ENCODE measurements at places on chromosomes 13 and 19. TPM values are rescaled to one million over a fixed set of nuclear protein-coding genes. Genes with fewer than 3 reads are reported as not detected.

ONECUT3 gene
- not detected for total RNA-seq

PPM1N gene
- total RNA-seq, result 1.6 TPM

SBK3 gene
- not detected for total RNA-seq

- DNase-seq, result no peak
Measured at GRCh38 chr19:55228403-55229031, at the start of gene TMEM86B. Gene TMEM86B (minus strand): TSS chr19:55228763. CDS start chr19:55228741, 22 bp downstream.

DNA sequence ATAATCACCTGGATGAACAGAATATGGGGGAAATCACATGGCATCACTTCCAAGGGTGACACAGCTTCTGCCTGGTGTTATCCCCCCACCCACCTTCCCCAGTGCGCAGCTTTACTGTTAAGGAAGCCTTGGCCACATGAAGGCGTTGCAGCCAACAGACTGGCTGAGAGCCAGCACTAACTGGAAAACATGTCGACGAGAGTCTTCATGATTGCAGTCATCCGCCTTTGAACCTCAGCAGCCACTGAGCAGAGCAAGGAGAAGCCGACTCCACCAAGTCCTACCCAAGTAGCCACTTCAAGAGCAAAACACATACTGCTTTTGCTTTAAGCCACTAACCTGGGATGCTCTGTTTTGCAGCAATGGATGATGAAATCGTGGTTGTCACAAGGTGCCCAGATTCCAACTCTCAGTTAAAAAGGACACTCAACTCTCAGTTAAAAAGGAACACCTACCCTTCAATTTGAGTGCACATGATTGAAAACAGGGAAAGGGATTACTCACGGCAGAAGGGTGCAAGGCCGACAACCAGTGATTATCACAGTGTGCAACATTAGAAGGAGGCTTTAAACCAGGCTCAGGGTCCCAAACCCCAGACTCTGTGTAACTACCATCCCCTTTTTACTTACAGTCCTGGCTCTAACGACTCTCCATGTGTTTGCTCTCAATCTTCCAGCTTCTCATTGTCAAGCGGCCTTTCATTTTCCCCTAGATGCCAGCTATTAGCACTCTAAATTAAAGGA, 149.1 kb downstream of the KLF12 start:
- DNase-seq, result no peak

DNA sequence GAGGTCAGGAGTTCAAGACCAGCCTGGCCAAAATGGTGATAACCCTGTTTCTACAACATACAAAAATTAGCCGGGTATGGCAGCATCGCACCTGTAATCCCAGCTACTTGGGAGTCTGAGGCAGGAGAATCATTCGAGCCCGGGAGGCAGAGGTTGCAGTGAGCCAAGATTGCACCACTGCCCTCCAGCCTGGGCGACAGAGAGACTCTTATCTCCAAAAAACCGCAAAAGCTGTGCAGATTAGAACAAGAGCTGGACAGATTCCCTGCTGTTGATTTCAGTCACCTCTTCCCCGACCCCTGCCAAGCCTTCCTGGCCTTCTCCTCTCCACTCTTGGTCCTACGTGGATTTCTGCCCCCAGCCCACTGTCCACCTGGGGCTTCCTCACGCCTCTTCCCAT, 8.3 kb downstream of the CAMSAP3 start:
- no peak for DNase-seq

DPY19L3 gene
- 17.9 TPM for total RNA-seq

DNA sequence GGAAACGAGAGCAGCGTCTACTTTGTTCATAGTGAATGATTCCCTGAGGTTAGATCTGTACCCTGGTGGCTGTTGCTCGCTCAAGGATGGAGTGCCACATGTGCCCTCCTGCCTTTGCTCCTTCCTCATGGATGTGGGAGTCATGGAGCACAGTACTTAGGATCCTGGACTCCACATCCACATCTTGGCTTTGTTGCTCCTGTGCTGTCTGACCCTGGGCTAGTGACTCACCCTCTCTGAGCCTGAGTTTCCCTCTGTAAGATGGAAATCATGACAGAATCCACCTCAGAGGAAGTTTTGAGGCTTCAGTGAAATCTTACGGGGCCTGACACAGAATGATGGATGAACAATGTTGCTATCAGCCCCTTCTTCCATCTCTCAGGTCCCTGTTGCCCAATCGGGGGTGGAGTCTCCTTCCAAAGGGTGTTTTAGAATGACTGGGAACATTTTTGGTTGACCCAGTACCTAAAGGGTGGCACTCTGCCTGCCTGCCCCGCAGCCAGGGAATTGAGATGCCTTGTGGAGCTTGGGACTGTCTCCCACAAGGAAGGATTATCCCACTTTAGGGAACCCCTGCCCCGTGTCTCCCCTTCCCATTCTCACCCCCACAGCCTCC, 9.8 kb upstream of the TIMM50 start:
- DNase-seq, result no peak

CYP4F12 gene
- 113 TPM for total RNA-seq

DNA sequence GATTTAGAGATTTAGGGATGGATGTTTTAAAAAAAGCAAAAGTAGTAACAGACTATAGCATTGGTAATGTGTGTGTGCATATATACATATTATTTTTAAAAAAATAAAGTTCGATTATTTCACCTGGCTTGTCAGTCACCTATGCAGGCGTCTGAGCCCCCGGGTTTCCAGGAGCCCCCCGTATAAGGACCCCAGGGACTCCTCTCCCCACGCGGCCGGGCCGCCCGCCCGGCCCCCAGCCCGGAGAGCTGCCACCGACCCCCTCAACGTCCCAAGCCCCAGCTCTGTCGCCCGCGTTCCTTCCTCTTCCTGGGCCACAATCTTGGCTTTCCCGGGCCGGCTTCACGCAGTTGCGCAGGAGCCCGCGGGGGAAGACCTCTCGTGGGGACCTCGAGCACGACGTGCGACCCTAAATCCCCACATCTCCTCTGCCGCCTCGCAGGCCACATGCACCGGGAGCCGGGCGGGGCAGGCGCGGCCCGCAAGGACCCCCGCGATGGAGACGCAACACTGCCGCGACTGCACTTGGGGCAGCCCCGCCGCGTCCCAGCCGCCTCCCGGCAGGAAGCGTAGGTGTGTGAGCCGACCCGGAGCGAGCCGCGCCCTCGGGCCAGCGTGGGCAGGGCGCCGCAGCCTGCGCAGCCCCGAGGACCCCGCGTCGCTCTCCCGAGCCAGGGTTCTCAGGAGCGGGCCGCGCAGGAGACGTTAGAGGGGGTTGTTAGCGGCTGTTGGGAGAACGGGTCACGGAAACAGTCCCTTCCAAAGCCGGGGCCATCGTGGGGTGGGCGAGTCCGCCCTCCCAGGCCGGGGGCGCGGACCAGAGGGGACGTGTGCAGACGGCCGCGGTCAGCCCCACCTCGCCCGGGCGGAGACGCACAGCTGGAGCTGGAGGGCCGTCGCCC, 840 bp upstream of the CCNA1 start:
- no peak for DNase-seq

DNA sequence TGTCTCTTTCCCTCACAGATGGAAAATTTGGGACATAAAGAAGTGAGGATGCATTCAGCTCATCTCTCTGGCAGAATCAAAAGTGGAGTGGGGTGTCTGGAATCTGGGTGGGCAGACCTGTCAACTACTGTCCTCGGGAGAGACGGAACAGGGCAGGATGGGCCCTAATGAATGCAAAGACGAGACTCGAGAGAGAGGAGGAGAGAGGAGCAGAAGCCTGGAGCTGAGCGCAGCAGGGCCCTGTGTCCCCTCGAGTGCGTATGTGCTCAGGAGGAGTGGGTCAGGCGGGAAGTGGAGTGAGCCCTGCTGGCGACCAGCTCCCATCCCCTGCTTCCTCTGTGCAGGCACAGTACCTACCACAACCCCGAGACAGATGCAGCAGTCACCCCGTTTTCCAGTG, 78.9 kb downstream of the TEX29 start:
- DNase-seq, result no peak

DNA sequence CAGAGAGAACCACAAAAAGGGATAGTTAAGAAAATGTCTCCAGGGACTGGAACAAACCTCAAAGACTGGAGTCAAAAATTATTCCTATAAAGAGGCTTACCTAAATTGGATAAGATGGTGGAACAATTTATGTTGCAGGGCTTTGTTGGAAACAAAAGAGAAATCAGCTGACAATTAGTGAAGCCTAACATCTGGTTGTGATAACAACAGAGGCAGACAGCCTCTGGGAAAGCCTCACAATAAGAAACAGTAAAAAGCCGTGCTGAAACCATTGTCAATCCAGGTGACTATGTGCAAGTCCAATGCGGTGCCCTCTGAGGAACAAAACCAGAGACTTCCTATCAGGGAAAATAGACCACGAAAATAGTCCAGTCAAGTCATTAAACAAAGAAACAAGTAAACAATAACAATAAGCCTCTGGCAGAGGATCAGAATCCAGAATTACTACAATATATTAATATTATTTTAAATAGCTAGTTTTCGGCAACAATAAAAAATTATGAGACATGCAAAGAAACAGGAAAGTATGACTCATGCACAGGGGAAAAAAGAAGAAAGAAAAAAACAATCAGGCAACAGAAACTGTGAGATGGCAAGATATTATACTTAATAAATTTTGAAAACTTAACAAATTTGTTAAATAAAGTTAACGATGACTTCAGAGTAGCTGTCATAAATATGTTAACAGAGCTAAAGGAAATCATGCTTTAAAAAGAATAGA, 99.7 kb upstream of the RXFP2 start:
- DNase-seq, result no peak

GRCh38 chr19:50838239-50838638, 4.9 kb upstream of the KLK15 start:
- DNase-seq, result no peak

GRCh38 chr19:17684256-17684655, 3.9 kb downstream of the UNC13A start:
- DNase-seq, result no peak

DNA sequence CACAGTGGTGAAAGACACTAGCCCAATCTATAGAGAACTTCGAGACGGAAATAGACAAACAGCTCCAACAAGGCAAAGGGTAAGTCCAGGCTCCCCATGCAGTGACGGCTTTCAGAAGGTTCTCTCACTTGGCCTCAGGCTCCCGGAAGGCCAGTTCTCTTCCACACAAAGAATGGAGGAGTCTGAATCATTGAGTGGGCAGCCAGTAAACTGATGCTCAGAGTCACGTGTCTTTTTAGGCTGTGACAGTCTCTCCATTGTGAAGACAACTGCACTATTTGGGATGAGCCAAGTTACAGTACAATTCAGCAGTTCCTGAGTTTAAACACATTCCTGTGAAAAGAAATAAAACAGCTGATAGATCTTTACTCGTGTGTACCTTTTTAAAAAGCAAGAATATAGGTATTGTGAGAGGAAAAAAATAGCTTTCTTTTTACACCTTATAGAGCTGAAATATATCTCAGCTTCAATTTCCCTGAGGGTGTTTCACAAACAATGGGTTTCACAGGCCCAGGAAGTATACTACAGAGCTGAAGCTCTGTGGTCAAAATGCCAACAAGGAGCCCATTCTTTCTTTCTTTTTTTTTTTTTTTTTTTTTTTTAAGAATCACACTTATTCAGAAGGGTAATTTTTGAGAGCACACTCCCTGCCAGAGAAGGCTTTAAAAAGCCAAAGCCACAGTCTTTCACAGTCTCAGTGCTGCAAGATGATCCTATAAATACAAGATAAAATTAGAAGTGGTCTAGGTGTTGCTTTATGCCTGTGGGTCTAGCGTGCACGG, 135.1 kb downstream of the FREM2 start:
- no peak for DNase-seq

DNA sequence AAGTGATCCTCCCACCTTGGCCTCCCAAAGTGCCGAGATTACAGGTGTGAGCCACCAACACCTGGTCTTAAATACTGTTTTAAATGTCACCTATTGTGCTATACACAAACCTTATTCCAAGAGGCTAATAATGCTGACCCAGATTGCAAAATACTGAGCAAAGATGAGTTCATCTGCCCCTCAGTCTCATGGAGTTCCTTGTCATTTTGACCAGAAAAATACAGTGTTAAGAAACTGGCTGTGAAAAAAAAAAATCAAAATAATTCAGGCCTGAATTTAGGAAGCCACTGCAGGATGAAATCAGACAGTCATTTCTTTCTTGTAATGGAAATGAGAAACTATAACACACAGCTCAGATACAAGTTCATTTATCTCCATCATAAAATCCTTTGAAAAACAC, 59.9 kb downstream of the TBC1D4 start:
- DNase-seq, result no peak

OSCAR gene
- total RNA-seq, result 0.67 TPM
